Testis (tissue), 5 donors: ENCODE measurements at places on chromosomes 6 and 20. TPM values are rescaled to one million over a fixed set of nuclear protein-coding genes. Genes with fewer than 3 reads are reported as not detected.

The GNMT gene
- total RNA-seq: 0.31 TPM

The SLC32A1 gene
- 0.55 TPM for total RNA-seq

The SUMO4 gene
- total RNA-seq: 4.6 TPM

The CTAGE9 gene
- total RNA-seq: 3.7 TPM

The PPP1R14C gene
- 27.1 TPM for total RNA-seq

The HUS1B gene
- total RNA-seq: 8.9 TPM

DNA sequence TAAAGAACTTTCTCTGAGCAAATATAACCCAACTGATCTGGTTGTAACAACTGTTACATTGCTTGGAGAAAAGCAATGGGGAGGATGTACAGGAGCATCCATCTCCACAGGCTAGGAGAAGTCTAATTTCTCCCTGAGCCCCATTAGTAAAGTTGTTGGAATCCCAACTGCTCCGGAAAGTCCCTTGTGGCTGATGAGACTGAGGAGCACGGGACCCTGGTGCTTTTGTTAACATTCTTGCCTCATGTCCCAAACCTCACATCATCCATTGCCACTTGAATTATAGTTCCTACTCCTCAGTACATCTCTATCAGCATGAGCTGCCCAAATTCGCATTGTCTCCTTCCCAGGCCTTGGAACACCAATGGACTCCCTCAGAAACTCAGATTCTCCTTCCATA lies 260.6 kb upstream of the BMP2 start:
- DNase-seq: no peak

DNA sequence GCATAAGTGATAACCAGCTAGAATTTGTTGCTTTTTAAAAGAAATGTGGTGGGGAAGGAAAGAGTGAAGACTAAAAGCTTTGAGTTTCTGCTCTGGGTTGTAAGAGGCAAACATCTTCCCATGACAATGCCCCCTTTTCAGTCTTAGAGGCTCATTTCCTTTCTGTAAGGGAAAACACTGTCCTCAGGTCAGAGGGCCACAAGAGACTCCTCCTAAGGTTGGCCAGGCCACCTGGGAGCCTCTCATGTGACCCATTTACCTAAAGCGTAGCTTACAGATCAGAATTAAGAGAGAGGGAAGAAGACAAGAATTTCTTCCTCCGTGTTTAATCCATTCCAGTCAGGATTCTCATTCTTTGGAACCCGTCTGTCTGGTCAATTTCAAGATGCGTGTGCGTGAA lies 220.4 kb upstream of the HEY2 start:
- DNase-seq: no peak

DNA sequence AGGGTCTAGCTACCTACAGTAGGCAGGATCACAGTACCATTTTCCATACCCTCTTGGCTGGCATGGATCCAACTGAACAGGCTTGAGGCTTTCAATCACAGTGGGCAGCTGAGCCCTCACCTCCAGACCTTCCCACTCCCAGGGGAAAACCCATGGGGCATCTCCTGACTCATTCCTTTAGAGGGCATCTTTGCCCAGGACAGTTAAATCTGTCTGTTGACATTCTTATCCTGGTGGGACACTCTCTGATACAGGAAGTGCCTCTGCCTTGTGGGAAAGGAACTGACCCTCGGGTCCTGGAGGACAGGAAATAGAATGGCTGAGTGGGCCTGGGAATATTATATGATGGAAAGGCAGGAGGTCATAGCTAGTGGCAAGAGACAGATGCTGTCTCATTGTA lies 10.2 kb upstream of the EPB41L1 start:
- no peak for DNase-seq

DNA sequence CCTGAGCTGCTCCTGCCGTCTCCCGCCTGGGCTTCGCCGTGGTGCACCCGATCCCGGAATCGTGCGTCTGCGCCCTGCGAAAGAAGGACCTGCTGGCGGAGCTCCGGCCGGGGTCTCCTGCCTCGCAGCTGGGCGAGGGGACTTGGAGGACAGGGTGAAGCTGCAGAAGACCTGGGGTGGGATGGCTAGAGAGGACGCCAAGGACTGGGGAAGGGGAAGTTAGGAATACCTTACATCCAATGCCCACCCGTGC lies 150.2 kb downstream of the PRL start:
- peak; percentile 15 for DNase-seq

- DNase-seq: peak; percentile 64
These were observed at the start of gene PPP1R18 for GRCh38 chr6:30686009-30686907. Gene PPP1R18 (minus strand): TSS chr6:30686645. CDS start chr6:30686018, 627 bp downstream.

DNA sequence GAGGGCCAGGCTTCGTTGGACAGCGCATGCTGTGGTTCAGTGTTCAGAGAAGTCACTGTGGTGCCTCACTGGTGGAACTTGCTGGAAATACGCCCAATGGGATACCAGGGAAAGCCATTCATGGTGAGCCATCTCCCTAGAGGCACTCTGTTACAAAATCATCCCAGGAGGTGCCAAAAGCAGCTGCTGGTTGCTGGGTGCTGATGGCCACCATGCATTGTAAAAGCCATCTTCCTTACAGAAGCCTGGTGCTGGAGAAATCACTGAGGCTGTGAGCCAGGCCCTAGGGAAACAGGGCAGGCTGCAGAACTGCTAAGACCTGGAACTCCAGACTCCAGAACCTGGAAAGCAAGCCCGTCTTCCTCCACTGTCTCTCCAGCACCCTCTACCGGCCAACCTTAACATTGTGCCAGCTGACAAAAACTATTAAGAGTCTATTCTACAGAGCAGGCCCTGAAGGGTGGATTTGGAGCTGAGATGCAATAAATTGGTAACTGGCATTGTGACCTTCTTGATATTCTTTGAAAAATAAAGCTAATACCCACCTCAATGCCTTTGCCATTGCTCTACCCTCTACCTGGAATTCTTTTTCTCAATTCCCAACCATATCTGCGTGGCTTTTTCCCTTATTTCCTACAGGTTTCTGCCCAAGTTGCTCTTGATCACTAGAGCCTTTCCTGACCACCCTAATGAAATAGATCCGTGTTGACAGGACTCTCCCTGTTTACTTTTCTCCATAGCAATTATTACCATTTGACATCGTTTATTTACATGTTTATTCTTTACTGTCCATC lies 18.5 kb downstream of the SNRPB start:
- DNase-seq: peak; percentile 85

- no peak for DNase-seq
These were observed 85.0 kb upstream of the BMP5 start for GRCh38 chr6:55960344-55960743.

DNA sequence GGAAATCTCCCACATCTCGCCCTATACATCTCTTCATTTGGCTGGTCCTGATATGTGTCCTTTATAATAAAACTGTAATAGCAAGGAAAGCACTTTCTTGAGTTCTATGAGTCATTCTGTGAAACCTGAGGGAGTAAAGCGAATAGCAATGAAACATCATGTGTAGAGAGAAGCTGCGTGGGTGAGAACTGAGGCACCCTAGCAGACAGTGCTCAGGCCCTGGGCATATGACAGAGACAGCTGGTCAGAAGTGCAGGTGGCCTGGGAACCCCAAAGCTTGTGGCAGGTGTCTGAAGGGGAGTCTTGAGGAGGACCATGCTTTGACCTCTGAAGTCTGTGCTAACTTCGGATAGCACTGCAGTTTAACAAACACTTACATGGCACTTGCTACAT lies 1.3 kb upstream of the BLOC1S5 start:
- DNase-seq: no peak

DNA sequence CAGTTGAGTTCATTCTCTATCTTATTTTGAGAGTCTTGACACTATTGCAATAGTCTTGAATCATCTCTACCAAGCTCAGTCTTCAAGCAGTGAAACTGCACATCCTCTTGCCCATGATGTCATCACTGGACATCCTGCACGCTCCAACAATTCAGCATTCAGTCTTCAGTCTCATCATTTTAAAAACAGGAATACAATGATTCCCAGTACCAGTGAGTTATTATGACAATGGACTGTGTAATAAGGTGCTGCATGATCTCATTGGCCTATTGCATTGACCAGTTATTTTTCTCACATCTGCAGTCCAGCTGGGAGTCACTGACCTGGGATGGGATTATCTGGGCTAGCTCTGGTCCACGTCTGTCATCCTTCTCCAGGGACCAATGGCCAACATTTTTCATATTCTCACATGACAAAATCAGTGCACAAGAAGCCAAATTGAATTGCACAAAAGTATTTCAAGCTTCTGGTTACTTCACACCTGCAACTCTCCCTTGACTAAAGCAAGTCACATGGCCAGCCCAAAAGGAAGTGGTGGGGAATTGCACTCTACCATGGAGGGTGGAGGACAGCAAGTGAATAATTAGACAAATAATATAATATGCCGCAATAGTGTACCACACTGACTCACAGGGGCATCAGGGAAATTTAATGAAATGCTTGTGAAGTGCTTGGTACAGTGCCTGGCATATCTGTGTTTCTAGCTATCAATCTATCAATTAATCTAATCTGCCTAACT lies 6.4 kb upstream of the CST2 start:
- DNase-seq: no peak

DNA sequence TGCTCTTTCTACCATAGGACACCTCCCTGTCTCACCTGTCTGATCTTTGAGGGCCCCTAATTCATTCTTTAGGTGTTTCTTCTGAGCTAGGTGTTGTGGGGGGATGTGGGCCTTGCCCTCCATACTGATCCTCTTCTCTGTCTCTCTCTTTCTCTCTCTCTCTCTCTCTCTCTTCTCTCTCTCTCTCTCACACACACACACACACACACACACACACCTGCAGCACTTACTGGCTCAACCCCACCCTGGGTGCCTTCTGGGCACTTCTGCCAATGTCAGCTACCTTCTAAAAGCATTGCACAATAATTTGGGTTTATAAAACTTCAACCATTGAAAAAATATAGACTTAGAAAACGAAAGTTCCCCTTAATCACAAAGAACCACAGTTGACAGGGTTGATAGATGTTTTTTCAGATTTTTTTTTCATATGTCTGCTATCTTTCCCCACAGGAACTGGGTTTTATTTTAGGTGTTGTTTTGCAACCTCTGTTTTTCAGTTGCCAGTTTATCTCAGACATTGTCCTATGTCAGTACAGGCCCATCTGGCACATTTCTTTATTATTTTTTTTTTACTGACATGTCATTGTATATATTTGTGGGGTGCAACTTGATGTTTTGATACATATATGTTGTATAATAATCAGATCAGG lies 28.1 kb downstream of the PKIG start:
- DNase-seq: no peak

DNA sequence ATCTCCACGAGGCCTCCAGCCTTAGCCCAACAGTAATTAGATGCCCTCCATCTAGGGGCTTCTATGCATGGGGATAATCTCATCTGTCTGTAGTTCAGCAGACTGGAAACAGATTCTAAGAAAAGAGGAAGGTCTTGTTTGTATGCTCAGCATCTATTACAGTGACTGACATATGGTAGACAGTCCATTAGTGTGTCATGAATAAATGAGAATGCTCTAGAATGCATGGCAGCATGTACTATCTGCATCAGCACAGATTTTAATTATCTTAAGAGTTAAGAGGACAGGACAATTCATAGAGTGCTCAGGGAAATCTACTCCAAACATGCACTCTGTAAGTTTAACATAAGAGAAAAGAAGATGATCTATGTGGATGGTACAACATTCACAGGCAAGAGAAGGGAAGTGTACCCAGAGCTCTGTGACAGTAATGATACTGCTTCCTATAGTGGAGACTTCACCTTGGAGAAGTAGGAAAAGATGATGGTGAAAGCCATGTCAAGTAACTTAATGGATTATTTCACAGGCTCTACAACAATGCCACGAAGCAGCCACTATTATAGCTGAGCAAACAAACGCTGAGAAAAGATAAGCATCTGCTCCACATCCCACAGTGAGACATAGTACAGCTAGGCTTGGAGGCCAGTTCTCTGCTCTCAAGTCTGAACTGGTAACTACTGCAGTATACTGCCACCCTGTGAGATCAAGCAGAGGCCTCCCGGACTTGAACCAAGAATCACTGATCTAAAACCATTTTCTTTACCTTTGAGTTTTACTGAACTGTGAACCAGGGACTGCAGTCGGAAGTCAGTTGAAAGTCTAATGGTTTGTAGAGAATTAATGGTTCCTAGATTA lies 309.2 kb upstream of the SPTLC3 start:
- DNase-seq: no peak

DNA sequence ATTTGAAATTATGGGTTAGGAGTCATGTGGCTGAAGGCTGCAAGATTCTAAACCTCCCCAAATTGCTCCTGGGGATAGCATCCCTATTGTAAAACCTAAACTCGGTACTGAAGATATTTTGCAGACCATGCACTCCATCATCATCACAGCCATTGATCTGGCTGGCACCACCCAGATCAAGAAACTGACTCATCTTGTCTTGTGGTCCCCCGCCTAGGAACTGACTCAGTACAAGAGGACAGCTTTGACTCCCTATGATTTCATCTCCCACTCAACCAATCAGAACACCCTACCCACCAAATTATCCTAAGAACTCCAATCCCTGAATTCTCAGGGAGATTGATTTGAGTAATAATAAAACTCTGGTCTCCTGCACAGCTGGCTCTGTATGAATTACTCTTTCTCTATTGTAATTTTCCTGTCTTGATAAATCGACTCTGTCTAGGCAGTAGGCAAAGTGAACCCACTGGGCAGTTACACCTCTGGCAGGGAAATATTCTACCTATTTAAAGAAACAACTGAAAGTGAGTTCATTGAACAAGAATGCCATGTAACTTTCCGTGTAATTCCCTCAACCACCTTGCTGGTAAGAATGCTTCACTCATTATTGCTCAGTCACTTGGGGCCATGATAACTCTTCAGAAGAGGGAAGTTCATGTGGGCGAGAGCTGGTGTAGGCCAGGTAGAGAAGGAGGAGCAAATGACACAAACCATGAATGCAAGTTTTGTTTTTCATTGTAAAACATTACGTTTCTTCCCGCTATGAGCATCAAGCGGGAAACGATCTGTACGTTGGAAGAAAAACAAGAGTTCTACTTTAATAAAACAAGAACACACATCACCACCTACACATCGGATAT lies 602.9 kb upstream of the ARID1B start:
- DNase-seq: no peak

- DNase-seq: no peak
These were observed 14.3 kb upstream of the ID1 start for GRCh38 chr20:31590717-31591225.

DNA sequence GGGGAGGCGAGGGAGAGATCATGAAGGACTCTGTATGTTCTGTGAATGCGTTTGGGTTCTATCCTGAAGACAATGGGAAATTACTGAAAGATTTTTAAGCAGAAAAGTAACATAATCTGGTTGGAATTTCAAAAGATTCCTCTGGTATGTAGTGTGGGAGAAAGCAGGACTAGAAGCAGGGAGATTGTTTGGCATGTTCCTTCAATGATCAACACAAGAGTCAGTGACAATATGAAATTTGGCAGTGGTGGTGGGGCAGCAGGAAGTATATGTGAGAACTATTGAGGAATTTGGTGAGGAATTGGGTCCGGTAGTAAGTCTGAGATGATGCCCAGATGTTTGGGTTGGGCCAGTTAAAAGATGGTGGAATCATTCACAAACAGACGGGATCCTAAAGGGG lies 348.7 kb downstream of the CD83 start:
- DNase-seq: no peak

DNA sequence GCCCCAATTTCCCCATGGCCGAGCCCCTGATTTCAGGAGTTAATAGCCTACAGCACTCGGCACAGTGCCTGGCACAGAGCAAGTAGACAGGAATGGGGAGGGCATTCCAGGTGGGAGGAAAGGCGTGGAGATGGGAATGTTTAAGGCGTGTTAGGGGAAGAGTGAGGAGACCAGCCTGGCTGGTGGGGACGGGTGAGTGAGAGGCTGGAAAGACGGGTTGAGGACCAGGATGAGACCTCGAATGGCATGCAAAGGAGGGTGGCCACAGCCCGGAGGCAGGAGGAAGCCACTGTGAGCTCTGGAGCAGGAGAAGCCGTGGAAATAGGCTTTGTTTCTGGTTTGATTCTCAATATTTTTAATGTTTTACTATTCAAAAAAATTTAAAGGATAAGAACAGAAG lies 49.5 kb downstream of the CEBPB start:
- no peak for DNase-seq

GRCh38 chr20:35088231-35089145 lies 4.1 kb downstream of the TRPC4AP start:
- DNase-seq: no peak
